ENCODE measurements at places on chromosomes 1 and 21.

GRCh38 chr1:102821707-102822106, 286.6 kb downstream of the COL11A1 start:
- DNase-seq: no peak

DNA sequence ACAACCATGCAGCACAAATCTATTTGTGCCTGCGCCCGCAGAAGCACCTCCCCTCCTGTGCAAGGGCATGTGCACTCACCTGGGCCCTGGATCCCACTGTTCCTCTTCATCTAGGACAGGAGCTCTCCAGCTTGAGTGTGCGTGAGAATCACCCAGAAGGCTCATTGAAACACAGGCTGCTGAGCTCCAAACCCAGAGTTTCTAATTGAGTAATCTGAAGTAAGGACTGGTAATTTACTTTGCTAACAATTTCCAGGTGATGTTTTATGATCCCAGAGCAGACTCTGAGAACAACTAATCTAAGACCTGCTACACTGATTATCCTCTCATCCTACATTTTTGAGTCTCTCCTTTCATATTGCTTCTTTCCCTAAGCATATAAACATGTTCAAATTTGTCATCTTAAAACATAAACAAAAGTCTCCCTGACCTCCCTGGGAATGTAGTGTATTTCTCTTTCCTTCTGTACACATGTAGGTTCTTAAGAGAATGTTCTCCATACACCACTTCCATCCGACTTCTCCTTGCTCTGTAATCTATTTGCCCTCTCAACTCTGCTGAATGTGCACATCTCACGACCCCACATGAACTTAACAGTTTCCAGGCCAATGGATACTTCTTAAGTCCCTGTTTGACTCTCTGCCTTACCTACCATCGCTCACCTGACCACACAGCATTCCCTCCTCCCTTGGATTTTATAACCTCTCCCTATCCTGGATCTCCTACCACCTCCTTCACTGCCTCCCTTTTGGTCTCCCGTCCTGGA, 522.5 kb downstream of the SMYD3 start:
- no peak for DNase-seq

- no peak for DNase-seq
Measured at GRCh38 chr1:237197470-237198425, 155.8 kb downstream of the RYR2 start.

GRCh38 chr1:7526867-7527732, 244.0 kb upstream of the VAMP3 start:
- DNase-seq: no peak

DNA sequence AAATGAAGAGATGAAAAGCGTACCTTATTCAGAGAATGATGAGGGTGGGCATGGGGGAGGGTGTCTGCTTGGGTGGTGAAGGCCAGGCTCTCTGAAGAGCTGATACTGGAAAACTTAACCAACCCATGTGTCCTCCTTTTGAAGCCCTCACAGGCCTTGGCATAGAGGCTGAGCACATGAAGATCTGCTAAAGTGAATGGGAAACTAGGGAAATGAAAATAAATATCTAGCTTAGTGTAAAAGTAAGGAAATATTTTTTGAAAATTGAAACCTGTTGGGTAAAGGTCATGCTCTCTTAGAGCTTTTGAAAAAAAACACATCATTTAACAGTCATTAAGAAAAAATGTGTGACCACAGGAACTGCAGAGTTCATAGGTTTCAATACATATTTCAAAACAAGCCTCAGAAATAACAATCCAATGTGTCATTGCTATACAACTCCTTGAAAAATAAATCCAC, 40.5 kb upstream of the RALGPS2 start:
- DNase-seq: no peak

DNA sequence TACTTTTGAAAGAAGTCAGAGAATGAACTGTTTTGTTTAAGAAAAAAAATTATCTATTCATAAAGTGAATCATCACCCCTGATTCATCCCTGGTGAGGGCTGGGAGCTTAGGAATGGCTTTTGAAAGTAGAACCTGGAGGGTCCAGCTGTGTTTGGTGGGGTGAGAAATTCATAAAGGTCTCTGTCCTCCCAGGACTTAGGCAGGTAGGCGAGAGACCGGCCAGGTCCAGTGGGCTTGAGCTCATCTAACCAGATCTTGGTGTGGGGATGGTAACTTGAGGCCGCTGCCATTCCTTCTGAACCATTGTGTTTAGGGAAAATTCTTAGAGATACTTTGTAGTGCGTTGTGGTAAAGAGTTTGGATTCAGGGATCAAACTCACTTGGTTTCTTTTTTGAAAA, 156.8 kb upstream of the TNR start:
- no peak for DNase-seq

DNA sequence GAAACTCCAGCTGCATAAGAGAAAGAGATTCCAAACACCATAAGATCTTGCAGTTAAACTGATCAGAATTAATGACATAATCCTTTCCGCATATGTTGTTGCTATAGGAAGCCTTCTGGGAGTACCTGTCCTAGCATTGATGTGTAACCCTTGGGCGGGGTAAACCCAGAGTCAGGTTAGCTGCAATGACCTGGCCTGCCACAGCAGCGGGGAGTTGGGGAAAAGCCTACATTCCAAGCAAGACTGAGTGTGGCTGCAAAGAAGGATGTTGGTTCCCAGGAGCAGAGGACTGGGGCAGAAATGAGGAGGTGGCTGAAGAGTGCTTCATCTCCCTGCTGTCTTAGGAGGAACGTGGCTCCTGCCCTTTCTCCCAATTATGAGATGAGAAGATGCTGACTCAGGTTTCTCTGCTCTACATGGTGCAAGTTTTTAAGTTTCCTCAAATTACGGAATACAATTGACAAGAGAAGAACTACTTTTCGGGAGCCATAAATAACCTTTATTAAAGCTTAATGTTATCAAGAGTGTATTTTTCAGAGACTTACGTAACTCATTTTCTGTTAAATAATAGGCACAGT, 142.1 kb downstream of the RYR2 start:
- DNase-seq: no peak

DNA sequence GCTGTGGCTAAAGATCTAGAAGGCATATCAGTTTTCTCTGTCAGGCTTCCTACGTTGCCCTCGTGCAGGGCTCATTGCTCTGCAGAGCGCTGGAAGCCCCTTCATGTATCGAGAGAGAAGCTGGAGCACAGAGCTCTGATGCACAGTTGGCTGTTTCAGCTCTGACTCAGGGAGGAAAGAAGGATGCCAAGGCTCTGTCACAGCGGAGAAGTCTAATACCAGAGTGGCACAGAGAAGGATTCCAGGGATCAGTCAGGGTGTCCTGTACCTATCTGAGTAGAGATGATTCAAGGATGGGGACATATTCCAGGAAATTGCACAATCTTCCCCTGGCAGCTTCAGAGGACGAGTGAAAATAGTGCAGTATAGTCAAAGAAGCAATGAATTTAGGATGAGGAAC, 179.2 kb upstream of the FMN2 start:
- no peak for DNase-seq

Measured in stimulated activated CD8-positive, alpha-beta memory T cell treated with anti-CD3 and anti-CD28 coated beads, Interleukin-7, amount 100 ng/mL, for 1 hour (primary cell).